ENCODE measurements at places on chromosomes 1 and 21.

- no peak for DNase-seq
These were observed 83.4 kb upstream of the BMP8A start for GRCh38 chr1:39407896-39408640.

DNA sequence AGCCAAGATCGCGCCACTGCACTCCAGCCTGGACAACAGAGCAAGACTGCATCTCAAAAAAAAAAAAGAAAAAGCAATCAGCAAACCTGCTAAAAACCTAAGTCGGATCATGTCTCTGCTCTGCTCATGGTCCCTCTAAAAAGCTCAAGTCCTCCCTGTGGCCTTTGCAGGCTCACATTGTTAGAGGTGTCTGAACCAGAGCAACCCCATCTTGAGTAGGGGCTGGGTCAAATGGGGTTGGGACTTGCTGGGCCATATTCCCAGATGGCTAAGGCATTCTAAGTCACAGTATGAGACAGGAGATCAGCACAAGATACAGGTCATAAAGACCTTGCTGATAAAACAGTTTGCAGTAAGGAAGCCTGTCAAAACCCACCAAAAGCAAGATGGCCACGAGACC lies 3.0 kb upstream of the DRAXIN start:
- DNase-seq: no peak

- DNase-seq: no peak
These were observed 6.0 kb downstream of the COLGALT2 start for GRCh38 chr1:184031409-184032107.

DNA sequence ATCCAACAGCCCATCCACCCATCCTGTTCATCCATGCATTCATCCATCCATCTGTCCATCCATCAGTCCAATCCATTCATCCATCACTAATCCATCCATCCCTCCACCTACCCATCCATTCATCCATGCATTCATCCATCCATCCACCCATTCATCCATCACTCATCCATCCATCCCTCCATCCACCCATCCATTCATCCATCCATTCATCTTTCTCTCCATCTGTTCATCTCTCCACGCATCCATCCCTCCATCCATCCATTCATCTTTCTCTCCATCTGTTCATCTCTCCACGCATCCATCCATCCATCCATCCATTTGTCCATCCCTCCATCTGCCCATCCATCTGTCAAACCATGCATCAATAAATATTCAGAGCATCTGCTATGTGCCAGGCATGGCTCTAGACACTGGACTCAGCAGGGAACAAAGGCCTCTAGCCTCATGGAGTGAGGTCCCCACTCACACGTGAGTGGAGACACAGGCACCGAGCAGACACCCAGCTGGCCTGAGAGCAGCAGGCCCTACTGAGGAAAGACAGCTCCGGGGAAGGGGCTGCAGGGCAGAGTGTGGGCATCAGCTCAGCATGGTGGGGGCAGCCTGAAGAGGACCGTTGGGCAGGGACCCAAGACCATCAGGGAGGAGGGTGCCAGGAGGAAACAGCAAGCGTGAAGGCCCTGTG lies 9.6 kb downstream of the KRTAP10-1 start:
- DNase-seq: no peak

GRCh38 chr1:18597160-18598042 lies 33.2 kb upstream of the PAX7 start:
- no peak for DNase-seq

- DNase-seq: no peak
These were observed 8.1 kb upstream of the GREM2 start for GRCh38 chr1:240619906-240620621.

DNA sequence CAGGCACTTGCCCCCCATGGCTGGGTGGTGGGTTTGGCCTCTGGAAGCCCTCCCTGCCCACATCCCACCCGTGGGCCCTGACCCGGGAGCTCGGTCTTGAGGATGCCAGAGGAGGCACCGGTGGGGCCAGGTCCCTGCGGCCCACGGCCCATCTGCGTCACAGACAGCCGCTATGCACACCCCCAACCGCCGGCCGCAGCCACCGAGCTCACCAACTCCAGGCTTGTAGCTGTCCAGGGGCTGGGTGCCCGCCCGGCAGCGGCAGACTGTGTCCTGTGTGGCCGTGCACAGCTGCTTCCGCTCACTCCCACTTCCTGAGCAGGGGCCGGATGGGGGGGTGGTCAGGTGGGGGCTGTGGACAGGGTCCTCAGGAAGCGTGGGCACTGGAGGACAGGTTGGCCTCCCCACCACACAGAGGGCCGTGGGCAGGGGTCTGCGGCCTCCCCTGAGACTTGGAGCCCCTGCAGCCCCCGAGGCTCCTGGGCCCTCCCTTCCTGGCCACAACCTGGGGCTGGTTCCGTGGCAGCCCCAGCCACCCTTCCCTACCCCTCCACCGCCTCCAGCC lies 1.1 kb downstream of the TNFRSF4 start:
- DNase-seq: no peak

DNA sequence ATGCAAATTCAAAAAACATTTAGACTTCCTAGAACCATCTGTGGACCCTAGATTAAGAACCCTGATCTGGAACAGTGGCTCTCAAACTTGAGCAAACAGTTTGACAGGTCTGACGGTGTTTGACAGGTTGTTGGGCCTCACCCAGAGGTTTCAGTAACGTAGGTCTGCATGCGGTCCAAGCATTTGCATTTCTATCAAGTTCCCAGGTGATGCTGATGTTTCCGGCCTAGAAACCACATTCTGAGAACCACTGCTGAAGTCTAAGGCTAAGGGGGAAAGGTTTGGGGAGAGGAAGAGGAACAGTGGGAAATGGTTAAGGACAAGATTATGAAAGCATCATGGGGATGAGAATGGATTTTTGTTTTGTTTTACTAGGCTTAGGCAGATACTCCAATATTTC lies 48.6 kb downstream of the MDM4 start:
- no peak for DNase-seq
